Myometrial cell (primary cell): ENCODE measurements at places on chromosomes 4 and X. TPM values are rescaled to one million over a fixed set of nuclear protein-coding genes. Genes with fewer than 3 reads are reported as not detected.

P2RY10 gene
- total RNA-seq, result not detected in 2 replicates

HMX1 gene
- total RNA-seq, result 0.58 TPM in 1 of 2 replicates, not detected in the other

GLOD5 gene
- total RNA-seq, result not detected in 2 replicates

PDGFRA gene
- total RNA-seq, result 63.1 and 101 TPM in 2 replicates

SASH3 gene
- not detected in 2 replicates for total RNA-seq

SPIN2A gene
- total RNA-seq, result not detected in 2 replicates

CHRDL1 gene
- total RNA-seq, result 3.2 and 4.3 TPM in 2 replicates

HOPX gene
- total RNA-seq, result 3.9 and 5.5 TPM in 2 replicates

ADGRG4 gene
- not detected in 2 replicates for total RNA-seq
